ENCODE measurements at places on chromosomes 3 and 15. TPM values are rescaled to one million over a fixed set of nuclear protein-coding genes. Genes with fewer than 3 reads are reported as not detected.

GRCh38 chr3:44734646-44735168, 5.3 kb downstream of the ZNF501 start:
- no peak overlapping the region for H3K4me3 ChIP-seq
- no peak overlapping the region for H3K27ac ChIP-seq
- peaks cover 38% of the 10 kb centered on the region for H3K36me3 ChIP-seq
- no peaks in the 10 kb centered on the region for H3K4me1 ChIP-seq
- DNase-seq: no peak

PLA2G4B gene
- 22.6 TPM for total RNA-seq

DNA sequence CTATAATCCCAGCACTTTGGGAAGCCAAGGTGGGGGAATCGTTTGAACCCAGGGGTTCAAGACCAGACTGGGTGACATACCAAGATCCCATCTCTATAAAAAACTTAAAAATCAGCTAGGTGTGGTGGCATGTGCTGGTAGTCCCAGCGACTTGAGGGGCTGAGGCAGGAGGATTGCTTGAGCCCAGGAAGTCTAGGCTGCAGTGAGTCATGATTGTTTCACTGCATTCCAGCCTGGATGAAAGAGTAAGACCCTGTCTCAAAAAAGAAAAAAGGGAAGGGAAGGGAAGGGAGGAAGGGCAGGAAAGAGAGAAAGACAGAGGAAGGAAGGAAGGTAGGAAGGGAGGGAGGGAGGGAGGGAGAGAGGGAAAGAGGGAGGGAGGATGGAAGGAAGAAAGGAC, 133.7 kb upstream of the LRRN1 start:
- DNase-seq: no peak
- no peaks in the 10 kb centered on the region for H3K36me3 ChIP-seq
- no peaks in the 10 kb centered on the region for H3K27me3 ChIP-seq
- no peaks in the 10 kb centered on the region for H3K4me1 ChIP-seq
- H3K4me3 ChIP-seq: no peak overlapping the region

DNA sequence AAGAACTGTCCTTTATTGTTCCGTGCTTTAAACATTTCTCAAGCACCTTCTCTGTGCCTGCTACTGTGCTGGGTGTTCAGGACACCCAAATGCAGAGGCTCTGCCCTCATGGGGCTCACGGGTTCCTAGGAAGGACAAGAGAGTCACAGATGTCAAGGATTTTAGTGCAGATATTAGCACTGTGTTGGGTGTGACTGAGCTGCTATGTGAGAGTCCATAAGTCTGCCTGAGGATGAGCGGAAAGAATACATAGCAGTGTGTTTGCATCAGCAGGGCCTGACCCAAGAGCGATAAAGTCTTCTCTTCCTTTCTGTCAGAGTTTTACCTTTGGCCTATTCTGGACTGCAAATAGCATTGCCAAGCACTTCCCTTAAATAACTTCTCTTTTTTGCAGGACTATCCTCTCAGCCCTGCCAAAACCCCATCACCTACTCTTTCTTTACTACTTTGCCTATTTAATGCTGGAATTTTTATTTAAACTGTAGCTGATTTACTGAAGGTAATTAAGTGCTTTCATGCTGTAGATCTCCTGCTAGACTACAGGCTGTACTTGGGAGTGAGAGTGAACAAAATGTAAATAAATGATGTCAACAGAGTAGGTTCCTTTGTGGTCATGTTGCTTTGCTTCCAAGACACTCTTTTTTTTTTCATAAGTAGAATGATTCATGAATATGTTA, 459.4 kb upstream of the TPRG1 start:
- H3K4me1 ChIP-seq: peaks cover 13% of the 10 kb centered on the region
- no peaks in the 10 kb centered on the region for H3K27me3 ChIP-seq
- H3K36me3 ChIP-seq: peaks cover 13% of the 10 kb centered on the region

DNA sequence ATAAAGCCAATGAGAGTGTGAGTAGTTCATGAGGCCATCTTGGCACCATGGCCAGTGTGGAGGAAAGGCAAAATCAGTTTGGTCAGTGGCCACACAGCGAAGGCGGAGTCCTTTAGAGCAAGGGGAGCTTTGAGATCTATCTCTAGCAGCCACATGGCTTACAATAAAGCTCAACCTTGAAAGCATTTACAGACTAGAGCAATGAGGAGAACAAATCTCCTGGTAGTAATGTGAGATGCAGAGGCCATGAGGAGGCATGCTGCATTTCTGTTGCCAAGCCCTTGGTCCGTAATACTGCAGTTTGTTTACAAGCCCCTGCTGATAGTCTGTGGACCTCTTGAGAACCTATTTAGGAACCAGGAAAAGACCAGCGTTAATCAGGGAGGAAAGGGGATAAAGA, 381.5 kb upstream of the C2CD4B start:
- peaks cover 16% of the 10 kb centered on the region for H3K4me1 ChIP-seq
- no peaks in the 10 kb centered on the region for H3K36me3 ChIP-seq
- H3K27ac ChIP-seq: peak overlapping the region; percentile 68
- no peak for DNase-seq
- H3K27me3 ChIP-seq: no peaks in the 10 kb centered on the region
- no peak overlapping the region for H3K4me3 ChIP-seq

DNA sequence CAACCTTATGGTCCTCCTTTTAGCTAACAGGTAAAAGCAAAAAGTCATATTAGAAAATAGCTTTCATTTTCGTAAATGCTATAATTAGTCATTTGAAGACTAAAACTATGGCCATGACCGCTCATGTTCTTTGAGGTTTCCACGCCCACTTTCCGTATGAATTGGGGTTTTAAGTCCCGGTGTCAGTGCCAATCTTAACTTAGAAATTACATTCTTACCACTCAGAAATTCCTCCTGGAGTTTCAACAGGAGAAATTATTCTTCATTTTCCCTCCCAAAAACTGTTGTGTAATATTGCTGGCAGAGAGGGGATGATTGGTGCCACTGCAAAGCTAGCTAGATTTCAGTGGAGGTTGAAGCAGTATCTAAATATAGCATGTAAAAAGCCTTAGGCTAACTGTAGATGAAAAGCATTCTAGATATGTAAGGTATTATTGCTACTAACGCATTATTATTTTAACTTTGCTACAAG, 71.0 kb upstream of the MDFIC2 start:
- H3K27me3 ChIP-seq: no peaks in the 10 kb centered on the region
- H3K4me1 ChIP-seq: no peaks in the 10 kb centered on the region
- H3K36me3 ChIP-seq: no peaks in the 10 kb centered on the region

C3orf18 gene
- 5.3 TPM for total RNA-seq

ABI3BP gene
- total RNA-seq: 152 TPM

GRCh38 chr3:56373386-56373785, 94.9 kb downstream of the ERC2 start:
- H3K4me1 ChIP-seq: no peaks in the 10 kb centered on the region
- no peak for DNase-seq
- no peak overlapping the region for H3K4me3 ChIP-seq
- no peaks in the 10 kb centered on the region for H3K27me3 ChIP-seq
- H3K36me3 ChIP-seq: no peaks in the 10 kb centered on the region

DNA sequence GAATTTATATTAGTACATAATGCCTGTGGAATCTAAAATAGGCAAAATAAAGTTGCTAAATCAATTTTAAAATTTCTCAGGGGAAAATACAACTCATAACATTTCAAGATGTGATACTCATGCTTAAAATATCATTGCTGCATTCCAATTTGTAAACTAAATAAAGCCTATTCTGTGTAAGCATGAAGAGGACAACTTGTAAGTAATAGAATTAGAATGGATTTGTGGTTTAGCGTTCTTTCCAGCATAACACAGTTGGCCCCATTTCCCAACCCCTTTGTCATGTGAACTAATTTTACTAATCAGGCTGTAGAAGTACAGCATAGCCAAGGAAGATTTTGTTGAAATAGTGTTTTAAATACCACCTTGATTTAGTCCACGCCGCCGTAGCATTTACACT, 437.2 kb downstream of the SI start:
- no peaks in the 10 kb centered on the region for H3K4me1 ChIP-seq
- peak overlapping the region; percentile 27 for H3K27ac ChIP-seq
- no peak for DNase-seq
- no peaks in the 10 kb centered on the region for H3K36me3 ChIP-seq

PLCL2 gene
- total RNA-seq: 2.9 TPM

- DNase-seq: no peak
- no peak overlapping the region for H3K27ac ChIP-seq
- H3K4me1 ChIP-seq: no peaks in the 10 kb centered on the region
- no peak overlapping the region for H3K4me3 ChIP-seq
- no peaks in the 10 kb centered on the region for H3K36me3 ChIP-seq
These were observed 142.8 kb upstream of the TOPAZ1 start for GRCh38 chr3:44098656-44099415.

- H3K4me1 ChIP-seq: peaks cover 25% of the 10 kb centered on the region
- no peak overlapping the region for H3K27ac ChIP-seq
- no peak overlapping the region for H3K4me3 ChIP-seq
These were observed 11.0 kb downstream of the CRTC3 start for GRCh38 chr15:90540768-90541167.

MB21D2 gene
- 0.45 TPM for total RNA-seq

DNA sequence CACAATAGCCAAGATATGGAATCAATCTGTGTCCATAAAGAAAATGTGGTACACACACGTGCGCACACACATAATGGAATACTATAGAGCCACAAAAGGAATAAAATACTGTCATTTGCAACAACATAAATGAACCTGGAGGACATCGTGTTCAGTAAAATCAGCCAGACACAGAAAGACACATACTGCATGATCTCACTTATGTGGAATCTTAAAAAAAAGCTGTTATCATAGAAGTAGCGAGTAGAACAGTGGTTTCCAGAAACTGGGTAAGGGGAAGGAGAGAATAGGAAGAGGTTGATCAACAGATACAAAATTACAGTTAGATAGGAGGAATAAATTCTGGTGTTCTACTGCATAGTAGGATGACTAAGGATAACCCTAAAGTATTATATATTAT, 11.1 kb downstream of the ATOSA start:
- H3K27me3 ChIP-seq: no peaks in the 10 kb centered on the region
- H3K4me3 ChIP-seq: no peak overlapping the region
- H3K36me3 ChIP-seq: peaks cover 97% of the 10 kb centered on the region
- peaks cover 16% of the 10 kb centered on the region for H3K4me1 ChIP-seq
- H3K27ac ChIP-seq: no peak overlapping the region

DNA sequence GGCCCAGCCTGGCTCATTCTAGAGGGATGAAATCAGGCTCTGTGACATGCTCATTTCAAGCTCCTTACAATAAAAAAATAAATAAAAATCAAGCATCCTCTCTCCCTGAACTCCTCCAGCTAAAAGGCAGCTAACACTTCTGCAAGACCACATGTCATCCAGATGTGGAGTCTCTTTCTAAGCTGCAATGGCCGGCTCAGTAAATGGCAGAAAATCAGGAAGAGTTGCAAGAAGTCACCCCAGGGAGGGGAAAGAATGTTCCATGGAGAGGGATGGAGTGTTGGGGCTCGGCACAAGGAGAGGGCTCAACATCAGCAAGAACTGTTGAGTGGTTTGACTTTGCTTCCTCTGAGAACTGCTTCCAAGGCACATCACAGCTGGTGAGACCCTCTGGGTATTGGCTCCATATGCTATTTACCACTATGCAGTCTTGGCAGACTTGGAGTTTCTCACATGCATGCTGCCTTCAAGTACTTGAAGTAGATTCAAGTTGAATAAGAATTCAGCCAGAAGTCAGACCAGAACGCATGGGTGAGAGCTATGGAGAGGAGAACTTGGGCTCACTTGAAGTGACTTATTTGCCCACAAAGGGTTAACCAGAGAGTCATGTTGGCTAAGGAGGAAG, 689.0 kb downstream of the NTRK3 start:
- H3K4me1 ChIP-seq: no peaks in the 10 kb centered on the region
- H3K4me3 ChIP-seq: no peak overlapping the region
- H3K36me3 ChIP-seq: no peaks in the 10 kb centered on the region
- no peaks in the 10 kb centered on the region for H3K27me3 ChIP-seq
- peak; percentile 12 for DNase-seq
